ENCODE measurements at places on chromosomes 16 and 17.

DNA sequence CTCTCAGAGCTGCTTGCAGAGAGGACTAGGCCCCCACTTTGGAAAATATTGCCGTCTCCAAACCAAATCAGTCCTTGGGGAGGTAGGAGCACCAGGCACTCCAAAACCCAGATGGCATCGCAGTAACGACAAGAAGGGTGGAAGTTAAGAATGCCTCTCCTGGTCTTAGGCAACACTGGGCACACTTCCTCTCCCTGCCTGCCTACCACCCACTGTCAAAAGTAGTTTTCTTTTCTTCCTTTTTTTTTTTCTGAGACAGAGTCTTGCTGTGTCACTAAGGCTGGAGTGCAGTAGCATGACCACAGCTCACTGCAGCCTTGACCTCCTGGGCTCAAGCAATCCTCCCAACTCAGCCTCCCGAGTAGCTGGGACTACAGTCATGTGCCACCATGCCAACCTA, 47.2 kb downstream of the SRL start:
- no peak for DNase-seq

DNA sequence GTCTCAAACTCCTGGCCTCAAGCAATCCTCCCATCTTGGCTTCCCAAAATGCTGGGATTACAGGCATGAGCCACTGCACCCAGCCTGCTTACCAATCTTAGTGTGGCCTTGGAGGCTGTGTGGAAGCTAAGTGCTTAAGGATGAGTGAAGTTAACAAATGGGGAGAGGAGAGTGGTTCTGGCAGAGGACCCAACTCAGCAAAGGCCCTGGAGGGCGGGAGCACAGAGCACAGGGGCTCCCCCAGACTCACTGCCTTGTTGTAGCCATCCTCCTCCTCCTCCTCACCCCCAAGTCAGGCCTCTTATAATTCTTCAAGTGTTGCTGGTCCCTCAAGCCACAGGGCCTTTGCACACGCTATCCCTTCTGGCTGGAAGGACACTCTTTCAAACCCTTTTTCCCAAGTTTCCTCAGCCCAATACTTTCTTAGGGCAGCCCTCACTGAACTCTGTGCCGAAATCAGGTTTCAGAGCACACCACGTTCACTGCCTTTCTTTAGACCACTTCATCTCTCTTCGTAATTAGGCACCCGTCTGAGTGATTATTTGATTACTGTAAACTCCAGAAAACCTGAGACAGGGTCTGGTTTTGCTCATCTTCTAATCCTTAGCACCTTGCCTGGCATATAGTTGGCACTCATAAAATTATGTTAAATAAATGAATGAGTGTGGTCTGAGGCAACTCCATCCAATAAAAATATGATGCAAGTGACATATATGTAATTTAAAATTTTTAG, 23.4 kb downstream of the NGFR start:
- no peak for DNase-seq

DNA sequence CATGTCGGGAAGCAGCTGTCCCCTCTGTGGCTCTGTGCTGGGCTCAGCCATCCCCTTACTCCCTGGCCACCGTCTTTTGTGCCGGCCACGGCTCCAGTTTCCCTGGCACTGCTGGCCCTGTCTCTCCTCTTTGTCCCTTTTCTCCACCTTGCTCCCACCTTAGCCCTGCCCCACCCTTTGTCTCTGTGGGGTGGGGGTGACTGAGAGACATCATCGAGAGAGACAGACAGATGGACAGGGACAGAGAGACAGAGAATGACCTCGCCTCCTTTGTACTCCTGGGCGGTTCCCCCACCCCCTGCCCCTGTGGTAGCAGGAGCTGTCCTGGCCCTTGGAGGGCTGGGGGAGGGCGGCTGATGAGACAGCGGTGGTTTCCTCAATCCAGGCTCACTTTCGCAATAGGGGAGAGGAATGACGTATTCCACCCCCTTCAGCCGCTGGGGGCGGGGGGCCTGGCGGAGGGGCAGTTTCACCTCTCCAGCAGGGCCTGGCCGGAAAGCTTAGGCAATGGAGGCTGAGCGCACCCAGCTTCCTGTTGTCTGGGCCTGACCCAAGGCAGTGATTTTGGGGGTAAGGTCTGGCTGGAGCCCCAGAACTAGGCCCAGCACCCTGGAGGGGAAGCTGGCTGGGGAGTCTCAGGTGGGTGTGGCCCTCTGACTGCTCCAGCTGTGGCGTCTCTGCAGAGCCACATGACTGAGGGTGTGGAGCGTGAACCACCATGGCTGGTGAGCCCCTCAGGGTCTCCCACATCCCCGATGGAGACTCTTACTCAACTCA, 7.3 kb downstream of the FMNL1 start:
- no peak for DNase-seq

DNA sequence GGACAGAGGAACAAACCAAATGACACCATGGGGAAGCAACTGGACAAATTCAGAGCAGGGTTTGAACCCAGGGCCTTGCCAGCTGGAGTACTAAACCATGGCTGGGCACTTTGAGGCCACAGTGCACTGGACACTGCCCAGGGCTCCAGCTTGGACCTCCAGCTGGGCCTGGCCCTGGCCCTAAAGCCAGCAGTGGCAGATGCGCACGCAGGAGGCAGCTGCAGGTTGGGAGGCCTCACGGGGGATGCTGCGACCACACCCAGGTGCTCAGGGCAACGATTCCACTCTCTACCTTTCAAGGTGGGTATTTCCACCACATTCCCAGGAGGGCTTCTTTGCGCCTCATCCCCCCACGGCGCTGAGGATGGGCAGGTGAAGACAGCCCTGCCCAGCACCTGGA, 28.9 kb downstream of the WNT3 start:
- no peak for DNase-seq

DNA sequence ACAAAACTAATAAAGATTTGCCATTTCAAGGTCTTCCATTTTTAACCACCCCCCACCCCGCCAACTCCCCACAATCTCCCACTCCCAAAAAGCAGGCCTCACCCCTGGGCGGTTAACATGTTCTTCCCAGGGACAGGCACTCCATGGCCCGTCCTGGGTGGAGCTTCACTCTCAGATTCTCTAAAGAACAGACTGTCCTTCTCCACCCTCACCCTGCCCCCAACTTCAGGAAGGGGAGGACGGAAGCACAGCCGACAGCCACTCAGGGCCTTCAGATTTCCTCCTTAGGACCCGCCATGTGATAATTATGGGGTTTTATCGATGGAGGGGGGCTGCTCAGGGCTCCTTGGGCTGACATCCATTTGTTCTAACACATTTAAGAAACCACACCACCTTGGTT, 61.9 kb downstream of the ZFHX3 start:
- no peak for DNase-seq

DNA sequence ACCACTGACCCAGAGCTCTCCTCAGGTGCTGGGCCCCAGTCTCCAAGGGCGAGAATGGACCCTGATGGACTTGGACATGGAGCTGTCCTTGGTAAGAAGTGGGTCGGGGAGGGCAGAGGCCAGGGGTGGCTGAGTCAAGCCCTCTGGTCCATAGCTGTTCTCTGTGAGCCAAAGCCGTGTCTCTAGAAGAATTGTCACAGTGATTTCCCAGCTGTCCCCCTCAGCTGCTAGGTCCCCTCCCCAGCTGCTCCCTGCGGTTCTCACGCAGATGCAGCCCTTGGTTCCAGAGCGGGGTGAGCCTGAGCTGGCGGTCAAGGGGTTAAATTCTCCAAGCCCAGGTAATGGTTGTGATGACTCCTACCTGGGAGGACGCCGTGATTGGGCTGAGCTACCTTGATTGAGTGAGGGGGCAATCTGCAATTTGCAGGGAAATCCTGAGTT, 1.3 kb upstream of the NOL3 start:
- no peak for DNase-seq

GRCh38 chr17:58172369-58173071, 5.7 kb downstream of the OR4D2 start:
- DNase-seq, result peak; percentile 19

DNA sequence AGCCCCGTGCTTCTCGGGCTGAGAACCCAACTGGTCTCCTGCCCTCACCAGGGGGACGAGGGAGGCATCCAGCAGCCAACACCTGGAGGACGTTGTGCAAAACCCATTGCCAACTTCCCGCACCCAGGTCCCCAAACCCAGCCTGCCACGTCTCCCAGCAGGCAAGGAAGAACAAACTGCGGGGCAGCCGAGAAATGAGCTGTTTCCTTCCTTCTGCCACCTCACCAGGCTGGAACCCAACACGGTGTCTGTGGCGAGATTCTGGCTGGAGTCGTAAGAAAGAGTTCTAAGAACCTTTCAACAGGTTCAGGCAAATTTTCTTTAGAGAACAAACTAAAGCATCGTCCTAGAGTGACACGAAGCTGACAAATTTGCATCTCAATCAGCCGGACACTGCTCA, 3.6 kb downstream of the SLC43A2 start:
- DNase-seq, result peak; percentile 46

GRCh38 chr16:88939972-88940861, 36.8 kb downstream of the CBFA2T3 start:
- no peak for DNase-seq

GRCh38 chr17:65071861-65072260, 15.3 kb upstream of the GNA13 start:
- no peak for DNase-seq

GRCh38 chr16:19071811-19072777, 4.7 kb downstream of the COQ7 start:
- peak; percentile 56 for DNase-seq

GRCh38 chr17:36937001-36937958, at the start of gene LHX1:
Gene LHX1 (plus strand): TSS chr17:36937475. CDS start chr17:36938198, 723 bp downstream.
- no peak for DNase-seq

DNA sequence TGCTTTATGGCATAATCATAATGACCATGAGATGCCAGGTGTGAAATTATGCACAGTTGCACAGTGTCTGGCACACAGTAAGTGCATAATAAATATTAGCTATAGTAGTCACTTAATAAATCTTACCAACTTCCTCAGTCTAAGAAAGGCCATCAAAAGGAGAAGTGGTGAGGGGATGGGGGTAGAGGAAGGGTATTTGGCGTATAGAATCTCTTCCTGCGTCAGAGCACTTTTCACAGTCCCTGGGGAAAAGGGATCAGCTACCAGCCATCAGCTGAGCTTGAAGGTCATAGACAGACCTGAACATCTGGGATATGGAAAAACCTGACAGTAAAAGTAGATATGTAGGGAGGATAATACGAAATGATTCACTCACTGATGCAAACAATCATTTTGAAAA, 5.8 kb downstream of the CRHR1 start:
- no peak for DNase-seq

DNA sequence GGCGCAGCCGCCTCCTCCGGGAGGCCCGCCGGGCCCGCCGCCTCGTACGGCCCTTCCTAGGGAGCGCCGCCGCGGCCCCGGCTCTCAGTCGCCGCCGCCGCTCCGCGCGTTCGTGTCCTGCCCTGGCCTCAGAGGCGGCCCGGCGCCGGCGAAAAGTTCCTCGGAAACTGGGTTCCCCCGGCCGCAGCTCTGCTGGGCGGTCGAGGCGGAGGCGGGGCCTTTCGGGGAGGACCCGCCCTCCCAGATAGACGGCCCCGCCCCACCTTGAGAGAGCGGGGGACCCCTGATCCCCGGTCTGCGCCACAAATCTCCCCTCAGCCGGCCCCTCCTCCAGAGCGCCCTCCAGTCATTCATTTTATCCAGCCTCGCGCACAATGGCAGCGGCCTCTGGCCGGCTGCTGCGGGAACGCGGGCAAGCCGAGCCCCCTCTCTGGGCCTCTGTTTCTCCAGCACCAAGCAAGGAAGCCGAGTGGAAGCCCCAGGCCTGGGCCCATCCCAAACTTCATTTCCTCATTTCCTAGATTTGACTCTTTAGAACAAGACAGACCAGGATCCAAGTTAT, at the start of gene SREBF1:
TSS of gene SREBF1 (minus strand) at position 169 of the 562 bp plus-strand sequence. CDS start 169 bp downstream, outside the sequence.
- no peak for DNase-seq

DNA sequence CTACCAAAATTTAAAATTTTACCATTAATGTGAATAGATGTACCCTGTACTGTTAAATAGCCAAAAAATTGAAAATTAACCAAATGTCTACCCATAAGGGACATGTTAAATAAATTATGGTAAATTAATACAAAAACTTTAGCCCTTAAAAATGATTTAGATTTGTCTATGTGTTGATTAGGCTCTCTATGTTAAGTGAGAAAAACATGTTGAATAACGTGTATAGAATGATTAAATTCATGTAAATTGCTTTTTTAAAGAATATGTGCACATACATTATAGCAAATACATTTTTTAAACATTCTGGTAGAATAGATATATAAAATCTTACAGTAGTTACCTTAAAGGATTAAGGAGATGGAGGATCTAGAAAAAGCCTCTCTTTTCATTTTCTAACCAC, 59.5 kb downstream of the BRIP1 start:
- DNase-seq, result no peak

DNA sequence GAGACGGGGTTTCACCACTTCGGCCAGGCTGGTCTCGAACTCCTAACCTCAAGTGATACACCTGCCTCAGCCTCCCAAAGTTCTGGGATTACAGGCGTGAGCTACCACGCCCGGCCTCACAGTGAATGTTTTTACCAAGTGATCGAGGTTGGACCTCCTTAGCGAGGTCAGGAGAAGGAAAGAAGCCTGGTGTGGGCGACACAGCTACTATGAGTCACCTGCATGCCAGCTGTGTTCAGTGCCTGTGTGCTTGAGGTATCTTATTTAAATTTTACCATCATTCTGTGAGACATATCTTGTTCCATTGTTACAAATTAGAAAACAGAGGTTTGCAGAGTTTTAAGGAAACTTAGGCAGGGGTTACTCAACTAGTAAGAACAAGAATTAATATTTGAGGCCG, 174.8 kb upstream of the DYNLRB2 start:
- DNase-seq, result no peak

DNA sequence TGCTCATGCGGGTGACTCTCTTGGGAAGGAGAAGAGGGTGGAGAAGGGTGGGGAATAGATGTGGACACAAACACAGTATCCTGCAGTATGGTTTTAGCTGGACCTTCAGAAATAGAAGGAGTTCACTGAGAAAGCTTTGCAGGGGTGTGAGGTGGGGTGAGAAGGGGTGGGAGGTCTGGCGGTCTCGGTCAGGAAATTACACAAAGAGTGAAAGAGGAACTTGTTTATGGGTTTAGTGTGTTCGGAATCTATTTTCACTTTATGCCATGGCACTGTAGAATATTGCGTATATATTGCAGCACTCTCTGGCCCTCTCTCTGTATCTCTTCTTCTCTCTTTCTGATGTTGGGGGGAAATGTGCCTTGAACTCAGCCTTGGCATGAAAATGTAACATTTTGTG, 148.2 kb upstream of the GOT2 start:
- DNase-seq, result no peak

- no peak for DNase-seq
Measured at GRCh38 chr16:71853413-71853812, 7.6 kb downstream of the ATXN1L start.

DNA sequence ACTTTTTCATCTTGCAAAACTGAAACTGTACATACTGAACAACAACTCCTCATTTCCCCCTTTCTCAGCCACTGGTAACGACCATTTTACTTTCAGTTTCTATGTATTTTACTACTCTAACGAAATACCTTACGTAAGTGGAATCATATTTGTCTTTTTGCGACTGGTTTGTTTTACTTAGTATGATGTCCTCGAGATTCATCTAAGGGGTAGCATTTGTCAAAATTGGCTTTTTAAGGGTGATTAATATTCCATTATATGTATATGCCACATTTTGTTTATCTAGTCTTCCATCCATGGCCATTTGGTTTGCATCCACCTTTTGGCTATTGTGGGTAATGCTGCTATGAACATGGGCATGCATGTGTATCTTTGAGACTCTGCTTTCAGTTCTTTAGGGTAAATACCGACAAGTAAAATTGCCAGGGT, 10.4 kb downstream of the KPNB1 start:
- DNase-seq, result no peak

GRCh38 chr17:32493571-32493970, 6.8 kb downstream of the CDK5R1 start:
- DNase-seq, result no peak
